ENCODE measurements at places on chromosomes 16 and 17.

DNA sequence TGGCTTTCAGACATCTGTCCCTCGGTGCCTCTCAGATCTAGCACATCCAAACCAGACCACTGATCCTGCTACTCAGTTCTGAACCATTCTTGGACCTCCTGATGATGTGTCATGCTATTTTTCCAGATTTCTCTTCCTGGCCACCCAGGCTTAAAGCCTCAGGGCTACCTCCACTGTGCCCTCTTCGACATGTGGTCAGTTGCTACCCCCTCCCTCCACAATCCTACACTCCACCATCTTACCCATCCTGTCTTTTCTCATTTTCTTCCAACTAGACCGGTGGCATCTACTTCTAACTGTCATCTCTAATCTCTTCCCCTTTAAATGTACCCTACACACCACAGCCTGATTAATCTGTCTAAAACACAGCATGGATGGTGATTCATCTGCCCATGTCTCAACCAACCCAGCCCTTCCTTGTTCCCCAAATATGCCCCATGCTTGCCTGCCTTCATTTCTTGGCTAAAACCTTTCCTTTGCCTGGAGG is 478.6 kb downstream of the SLC39A11 start:
- DNase-seq: peak; percentile 62

DNA sequence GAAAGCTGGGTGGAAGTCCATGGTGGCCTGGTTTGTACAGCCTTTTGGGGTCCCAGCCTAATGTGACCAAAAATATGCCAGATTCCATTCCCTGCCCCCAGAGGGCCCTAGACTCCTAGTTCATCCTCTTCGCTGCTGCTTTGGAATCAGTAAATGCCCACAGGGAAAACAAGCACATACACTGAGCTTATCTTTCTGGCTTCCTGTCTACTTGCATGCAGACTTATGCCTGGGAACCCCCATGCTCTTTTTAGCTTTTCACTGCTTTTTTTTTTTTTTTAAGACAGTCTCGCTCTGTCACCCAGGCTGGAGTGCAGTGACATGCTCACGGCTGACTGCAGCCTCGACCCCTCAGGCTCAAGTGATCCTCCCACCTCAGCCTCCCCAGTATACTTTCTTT is 6.2 kb upstream of the CD300LG start:
- DNase-seq: no peak

GRCh38 chr17:29146369-29146972 is 33.7 kb downstream of the MYO18A start:
- no peak for DNase-seq

GRCh38 chr17:59561042-59561441 is 4.4 kb upstream of the DHX40 start:
- peak; percentile 71 for DNase-seq

DNA sequence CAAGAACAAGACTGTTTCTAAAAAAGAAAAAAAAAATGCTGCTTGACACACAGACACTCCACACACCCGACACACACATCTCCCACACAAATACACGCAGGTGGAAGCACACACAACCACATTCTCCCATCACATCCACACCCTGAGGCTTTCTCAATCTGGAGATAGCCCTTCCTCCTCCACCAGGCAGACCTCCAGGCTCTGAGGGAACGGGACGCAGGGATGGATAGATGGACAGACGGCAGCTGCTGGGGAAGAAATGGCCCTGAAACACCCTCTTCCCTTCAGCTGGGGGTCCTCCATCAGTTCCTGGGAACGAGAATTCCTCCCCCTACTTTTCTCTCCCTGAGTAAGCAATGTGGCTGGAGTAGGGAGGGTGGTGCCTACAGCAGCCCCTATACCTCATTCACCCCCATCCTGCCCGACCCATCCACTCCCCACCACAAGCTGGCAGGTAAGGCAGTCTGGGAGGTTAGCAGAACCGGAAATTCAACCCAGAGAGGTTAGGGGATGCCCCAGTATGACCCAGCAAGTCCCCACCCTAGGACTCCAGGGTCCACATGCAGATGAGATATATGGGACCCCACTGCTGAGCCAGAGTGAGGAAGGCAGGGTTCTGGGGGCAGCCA is 4.1 kb upstream of the LITAFD start:
- no peak for DNase-seq

Data from suppressor macrophage treated with lipopolysaccharide for 1 hour (primary cell).